ENCODE measurements at places on chromosomes 13 and 19.

DNA sequence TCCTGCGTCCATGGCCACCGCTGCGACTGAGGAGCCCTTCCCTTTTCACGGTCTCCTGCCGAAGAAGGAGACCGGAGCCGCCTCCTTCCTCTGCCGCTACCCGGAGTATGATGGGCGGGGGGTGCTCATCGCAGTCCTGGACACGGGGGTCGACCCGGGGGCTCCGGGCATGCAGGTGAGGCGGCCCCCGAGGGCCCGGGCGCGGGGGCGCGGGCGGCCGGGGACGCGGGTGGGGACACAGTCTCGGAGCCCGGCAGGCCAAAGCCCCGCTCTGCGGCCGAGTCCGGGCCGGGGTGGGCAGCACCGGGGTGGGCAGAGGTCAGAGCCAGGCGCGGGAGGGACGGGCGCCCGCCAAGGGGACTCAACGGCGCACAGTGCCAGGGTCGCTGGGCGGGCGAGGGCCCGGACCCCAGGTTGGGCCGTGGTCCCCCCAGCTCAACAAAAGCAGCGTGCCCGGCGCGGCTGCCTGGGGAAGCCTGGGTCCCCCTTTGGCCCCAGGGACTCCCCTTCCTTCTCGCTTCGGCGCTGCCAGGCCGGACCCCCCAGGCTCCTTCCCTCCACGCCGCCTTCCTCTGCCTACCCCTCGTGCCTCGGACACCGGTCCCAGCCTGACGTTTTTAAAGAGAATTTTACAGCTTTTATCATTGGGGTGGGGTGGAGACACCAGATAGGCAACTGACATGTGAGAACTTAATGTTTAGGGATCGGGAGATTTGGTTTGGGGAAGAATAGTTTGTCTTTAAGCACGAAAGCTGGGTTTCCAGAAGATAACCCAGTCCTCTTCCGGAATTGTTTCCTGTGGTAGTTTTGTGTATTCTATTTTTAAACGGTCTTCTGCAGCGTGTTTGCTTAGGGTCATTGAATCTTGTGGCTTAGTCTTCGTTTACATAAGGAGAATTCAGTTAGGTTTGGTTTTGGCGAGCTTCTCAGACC lies 509 bp downstream of the TPP2 start:
- peak; percentile 20 for DNase-seq

DNA sequence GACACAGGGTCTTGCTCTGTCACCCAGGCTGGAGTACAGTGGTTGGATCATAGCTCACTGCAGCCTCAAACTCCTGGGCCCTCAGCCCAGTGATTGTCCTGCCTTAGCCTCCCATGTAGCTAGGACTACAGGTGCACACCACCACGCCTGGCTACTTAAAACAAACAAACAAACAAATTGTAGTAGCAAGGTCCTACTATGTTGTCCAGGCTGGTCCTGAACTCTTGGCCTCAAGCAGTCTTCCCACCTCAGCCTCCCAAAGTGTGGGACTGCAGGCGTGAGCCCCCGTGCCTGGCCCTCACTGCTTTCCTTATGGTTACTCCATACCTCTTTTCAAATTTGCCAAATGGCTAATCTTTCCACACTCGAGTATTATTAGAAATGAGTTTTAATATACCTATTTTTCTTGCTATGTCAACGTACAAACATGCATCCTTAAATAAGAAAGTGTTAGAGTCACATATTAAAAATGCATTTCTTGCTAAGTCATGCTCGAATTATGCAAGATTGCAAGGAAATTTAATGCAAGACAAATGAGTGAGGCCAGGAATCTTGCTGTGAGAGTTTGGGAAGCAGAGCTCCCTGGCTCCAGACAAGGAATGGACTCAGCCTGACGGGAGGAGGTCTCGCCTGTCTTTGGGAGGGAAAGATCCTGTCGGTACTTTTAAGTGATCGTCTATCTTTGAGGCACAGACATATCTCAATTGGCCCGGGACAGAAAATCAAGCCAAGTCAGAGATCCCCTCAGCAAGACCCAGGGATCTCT lies 39.4 kb downstream of the RFX2 start:
- DNase-seq: no peak

- no peak for DNase-seq
These were observed 8.7 kb downstream of the MARCHF2 start for GRCh38 chr19:8421484-8422461.

DNA sequence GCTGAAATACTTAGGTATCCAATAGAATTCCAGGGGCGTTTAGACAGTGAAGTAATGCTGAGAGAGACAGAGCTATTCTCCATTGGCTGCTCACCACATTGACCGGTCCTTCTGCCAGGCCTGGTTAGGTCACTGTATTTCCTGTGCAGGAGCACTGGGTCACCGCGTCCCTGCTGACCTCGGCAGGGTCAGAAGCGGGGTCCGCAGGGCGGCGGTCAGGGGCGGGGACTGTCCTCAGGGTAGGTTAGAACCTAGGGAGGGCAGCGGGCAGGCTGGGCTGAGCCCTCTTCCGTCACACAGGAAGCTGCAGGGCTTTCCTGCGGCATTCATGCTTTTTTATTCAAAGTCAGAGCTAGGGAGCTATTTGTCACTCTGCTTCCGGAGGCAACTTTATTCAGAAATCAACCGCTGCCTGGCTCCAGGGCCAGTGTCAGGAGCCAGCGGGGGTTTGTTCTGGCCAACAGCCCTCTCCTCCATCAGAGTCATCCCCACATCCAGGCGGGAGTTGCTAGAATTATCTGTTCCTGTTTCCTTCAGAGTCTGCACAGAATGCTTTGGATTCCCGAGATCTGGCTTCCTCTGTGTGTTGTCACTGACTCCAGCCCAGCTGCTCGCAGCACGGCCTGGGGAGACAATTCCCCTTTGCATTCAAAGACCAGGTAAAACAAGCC lies 81.2 kb upstream of the WASF3 start:
- DNase-seq: no peak

- DNase-seq: no peak
These were observed 159.1 kb downstream of the GPC5 start for GRCh38 chr13:91557328-91558090.

DNA sequence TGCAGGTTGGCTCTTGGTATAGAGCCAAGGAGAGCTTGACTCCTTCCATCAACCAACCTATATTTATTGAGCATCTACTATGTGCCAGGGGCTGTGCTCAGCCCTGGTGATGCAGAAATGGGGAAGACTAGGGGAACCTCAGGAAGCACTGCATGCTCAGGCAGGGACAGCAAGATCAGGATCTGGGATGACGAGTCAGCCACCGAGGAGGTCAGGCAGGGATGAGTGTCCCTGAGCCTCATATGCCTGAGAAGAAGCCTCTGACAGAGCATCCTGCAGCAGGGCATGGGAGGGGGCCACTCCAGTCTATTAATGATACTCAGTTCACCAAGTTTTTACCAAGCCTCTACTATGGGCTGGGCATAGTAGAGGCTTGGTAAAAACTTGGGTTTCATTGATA lies 158.1 kb downstream of the KATNAL1 start:
- DNase-seq: no peak

DNA sequence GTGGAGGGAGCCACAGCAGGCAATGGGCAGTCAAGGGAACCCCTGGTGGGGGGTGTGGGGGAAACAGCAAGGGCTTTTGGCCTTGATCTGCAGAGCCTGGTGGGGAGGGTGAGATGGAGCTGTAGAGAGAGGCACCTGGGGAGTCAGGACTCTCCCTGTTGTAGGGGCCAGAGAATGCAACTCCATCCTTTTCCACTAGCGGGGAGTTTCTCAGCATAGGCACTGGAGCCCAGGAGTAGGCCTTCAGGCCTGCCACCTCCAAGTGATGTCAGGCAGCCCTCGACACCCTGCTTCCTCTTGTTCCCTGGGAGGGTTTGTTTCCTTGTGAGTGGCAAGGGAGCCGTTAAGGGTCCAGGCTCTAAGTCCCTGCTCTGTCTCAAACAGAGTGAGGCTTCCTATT lies 25.0 kb downstream of the MEGF8 start:
- DNase-seq: no peak

DNA sequence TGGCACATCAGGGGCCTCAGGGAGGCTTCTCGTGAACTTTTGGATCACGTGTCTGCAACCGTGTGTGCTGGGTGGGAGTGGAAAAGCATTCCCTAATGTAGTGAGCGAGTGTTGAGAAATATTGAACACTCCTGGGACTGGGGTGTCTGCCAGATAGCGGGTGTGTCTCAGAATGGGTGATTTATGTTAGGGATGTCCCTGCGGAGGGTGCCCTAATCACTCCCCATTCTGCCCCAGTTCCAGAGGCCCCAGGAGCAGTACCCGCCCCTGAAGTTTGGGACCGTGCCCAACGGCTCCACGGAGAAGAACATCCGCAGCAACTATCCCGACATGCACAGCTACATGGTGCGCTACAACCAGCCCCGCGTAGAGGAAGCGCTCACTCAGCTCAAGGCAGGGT lies 24.2 kb upstream of the GRWD1 start:
- DNase-seq: no peak

DNA sequence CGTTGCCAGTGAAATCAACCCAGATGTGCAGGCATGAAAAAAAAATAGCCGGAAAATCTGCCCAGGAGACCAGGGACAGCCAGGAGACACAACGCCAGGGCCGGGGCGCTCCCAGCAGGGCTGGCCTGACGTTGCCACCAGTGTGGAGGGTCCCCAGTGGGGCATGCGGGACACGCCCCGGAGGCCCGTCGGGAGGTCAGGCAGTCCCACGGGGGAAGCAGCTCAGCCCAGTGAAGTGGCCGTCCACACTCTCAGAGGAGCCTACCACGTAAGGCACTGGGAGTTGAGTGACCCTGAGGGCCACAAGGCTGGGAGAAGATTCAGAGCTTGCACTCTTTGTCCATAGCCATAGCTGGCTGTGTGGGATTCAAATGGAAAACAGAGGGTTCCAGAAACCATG lies 53.2 kb upstream of the GAS6 start:
- DNase-seq: no peak

GRCh38 chr19:2230807-2231533 lies 5.2 kb downstream of the PLEKHJ1 start:
- DNase-seq: no peak

GRCh38 chr13:92602560-92602959 lies 624.0 kb upstream of the GPC6 start:
- DNase-seq: no peak

Data from activated CD4-positive, alpha-beta T cell treated with anti-CD3 and anti-CD28 coated beads, Interleukin-2, Interleukin-4, amounts not matched to agents 100 ng/mL and 50 ng/mL, durations not matched to agents 16 hours and 8 hours (primary cell).